ENCODE measurements at places on chromosomes 7 and 10.

DNA sequence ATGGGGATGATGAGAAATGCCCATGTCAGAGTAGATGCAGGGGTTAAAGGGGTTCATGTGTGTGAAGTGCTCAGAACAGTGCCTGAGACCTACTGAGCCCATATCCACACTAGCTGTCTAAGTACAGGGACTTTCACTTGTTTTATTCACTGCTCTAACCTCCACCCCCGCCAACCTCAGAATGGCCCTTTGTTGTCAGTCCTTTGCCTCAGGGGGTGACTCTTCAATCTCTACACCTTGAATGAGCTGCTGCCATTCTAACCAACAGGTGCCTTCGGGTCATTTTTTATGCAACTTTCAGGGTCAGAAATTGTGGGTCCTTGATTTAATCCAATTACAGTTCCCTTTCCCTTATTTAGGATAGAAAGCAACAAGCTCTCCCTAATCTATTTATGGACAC is 26.2 kb downstream of the VSTM4 start:
- no peak for DNase-seq

DNA sequence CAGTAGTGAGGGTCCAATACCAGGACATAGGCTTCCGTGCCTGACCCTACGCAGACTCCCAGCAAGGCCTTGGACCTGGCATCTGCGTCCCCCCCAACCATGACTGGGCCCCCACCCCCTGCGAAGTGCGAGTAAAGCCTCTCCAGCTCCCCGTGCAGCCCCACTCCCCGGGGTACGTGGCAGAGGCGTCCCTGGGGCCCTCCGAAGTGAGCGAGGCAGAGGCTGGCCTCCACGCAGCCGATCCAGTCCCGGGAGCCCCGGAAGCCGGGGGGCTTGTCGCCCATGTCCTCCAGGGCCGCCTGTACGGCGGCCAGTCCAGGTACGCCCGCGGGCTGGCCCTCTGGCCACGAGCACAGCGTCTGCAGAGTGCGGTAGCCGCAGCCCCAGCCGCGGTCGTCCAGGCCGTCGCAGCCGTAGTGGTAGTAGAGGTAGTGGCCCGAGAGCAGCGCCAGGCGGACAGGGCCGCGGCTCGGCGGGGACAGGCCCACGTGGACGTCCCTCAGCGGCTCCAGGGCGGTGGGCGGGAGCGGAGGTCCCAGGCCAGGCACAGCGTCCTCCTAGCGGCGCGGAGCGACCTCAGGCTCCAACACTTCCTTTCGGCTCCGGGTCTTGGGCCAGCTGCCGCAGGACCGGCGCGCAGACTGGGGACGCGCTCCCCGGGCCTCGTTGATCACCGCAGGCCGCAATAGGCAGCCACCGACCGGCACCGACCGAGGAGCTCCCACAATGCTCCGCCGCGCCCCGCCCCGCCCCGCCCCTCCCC is at the start of gene UFSP1:
TSS of gene UFSP1 (minus strand) at position 728 of the 763 bp plus-strand sequence. CDS start at position 284, 444 bp downstream.
- DNase-seq: no peak

DNA sequence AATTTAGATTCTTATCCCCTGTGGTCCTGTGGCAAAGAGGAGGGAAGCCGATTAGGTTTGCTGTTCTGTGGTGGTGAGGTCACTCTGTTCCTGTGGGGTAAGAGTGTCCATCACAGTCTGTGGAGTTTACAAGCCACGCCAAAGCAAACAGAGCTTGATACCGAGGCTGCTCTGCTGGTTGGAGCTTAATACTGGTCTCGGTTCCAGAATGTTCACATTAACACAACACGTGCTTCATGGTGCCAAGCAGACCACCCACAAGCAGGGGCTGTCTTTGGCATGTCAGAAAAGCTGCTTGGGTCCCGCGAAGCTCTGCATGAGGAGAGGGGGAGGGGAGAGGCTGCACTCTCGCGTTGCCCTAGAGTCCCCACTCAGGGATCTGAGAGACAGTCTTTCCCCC is 47.5 kb downstream of the DNAJB6 start:
- no peak for DNase-seq

DNA sequence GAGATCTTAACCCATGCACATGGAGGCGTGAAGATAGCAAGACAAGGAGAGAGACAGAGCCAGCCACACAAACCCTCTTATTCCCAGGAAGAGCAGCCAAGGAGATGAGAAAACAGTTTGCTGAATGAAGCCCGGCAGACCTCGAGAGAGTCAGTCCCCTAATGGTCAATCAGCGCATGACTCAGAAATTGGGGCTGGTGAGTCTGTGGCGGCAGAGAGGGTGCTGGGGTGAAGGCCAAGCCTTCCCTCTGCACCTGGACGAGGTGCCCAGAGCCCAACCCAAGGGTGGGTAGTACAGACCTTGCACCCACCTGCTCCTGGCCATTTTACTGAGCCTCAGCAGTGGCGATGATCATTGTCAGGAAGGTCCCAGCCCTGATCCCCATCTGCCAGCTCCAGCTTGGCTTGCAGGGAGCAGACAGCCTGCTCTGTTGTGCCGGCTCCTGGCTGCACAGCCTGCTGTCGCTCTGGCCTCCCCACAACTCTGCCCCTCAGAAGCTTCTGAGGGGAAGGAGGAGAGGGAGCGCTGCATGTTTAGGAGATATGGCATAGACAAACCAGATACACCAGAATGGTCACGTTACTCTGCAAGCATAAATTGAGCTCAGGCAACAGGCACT is 256.6 kb downstream of the RPS24 start:
- no peak for DNase-seq

- DNase-seq: peak; percentile 65
Observed at GRCh38 chr7:20778063-20778721, 8.5 kb downstream of the SP8 start.

DNA sequence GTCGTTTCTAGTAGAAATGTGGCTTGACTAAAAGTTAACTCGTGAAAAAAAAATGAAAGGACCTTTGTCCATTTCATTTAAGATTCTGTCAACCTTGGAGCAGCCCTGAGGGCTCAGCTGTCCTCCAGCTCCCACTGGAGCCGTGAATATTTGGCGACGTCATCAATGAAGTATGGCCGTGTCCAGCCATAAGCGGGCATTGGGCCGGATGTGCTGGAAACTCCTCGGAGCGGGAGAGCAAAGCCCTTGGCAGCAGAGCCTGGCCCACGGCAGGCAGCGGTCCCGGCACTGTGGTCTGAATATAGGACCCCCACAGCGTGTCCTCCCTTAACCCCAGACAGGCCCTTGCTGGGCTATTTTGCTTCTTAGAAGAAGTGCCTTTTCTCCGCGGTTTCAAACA is 50.0 kb downstream of the JAKMIP3 start:
- no peak for DNase-seq
